Activated naive CD8-positive, alpha-beta T cell treated with anti-CD3 and anti-CD28 coated beads for 36 hours (primary cell): ENCODE measurements at places on chromosomes 3 and 15. TPM values are rescaled to one million over a fixed set of nuclear protein-coding genes. Genes with fewer than 3 reads are reported as not detected.

- no peak for DNase-seq
Observed at GRCh38 chr3:52399131-52399530, 45.8 kb downstream of the SEMA3G start.

DNA sequence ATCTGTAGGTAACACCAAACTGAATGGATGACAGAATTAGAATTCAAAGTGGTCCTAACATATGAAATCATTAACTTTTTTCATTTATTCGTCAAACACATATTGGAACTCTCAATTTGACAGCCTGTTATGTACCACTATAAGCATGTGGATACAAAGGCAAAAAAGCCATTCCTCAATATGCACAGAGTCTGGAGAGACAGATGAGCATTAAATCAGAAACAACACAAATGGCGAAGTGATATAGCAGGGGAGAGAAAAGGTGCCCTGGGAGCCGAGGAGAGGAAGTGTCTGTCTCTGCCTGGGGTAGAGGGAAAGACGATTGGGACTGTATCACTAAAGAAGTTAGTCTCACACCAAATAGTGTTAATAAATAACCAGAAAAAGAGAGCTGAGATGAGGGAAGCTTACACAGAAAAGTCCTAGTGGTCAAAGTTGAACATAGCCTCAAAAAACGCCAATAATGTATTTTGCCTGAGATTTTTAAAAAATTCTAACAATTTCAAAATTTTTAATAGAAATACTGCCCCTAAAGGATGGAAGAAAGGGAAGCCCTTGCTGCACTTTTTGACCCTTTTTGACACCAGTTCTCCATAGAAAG is 417.5 kb downstream of the TUSC7 start:
- no peak for DNase-seq

The ACSBG1 gene
- not detected for total RNA-seq

The CDC25A gene
- total RNA-seq: 57.4 TPM
